ENCODE measurements at places on chromosomes 1 and 21.

DNA sequence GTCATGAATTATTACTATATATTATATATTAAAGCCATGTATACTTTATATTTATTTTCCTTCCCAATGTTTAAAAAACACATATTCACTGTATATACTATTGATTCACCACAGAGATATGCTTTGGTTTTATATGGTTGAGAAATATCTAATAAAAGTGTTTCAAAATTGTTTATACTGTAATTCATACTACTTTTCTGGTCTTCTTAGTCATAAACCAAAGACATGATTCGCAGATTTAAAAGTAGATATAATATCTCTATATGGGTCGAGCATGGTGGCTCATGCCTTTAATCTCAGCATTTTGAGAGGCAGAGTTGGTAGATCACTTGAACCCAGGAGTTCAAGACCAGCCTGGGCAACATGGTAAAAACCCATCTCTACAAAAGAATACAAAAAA is 738.4 kb downstream of the USP25 start:
- no peak for DNase-seq

DNA sequence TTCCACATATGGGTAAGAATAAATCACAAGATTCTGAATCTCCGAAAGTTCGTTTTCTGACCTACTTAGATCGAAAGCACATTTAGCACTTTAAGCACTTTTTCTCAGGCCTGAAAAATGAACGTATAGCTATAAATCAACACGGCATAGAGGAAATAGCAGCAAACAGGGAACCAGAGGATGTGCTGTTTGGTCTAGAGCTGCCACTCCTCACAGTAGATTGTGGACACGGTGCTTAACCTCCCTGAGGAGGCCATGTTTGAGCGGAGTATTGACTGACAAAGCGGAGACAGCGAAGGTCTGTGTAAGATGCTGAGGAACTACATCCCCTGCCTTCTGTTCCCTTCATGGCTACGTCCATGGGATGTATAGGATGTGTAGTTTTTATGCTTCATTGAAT is 452.8 kb upstream of the NCAM2 start:
- DNase-seq, result no peak

GRCh38 chr1:205922314-205922713 is 20.9 kb downstream of the SLC26A9 start:
- DNase-seq, result no peak

- no peak for DNase-seq
Observed at GRCh38 chr1:204110894-204111633, 38.1 kb downstream of the SOX13 start.

- DNase-seq, result no peak
Observed at GRCh38 chr1:156001662-156002171, 19.0 kb downstream of the SSR2 start.

DNA sequence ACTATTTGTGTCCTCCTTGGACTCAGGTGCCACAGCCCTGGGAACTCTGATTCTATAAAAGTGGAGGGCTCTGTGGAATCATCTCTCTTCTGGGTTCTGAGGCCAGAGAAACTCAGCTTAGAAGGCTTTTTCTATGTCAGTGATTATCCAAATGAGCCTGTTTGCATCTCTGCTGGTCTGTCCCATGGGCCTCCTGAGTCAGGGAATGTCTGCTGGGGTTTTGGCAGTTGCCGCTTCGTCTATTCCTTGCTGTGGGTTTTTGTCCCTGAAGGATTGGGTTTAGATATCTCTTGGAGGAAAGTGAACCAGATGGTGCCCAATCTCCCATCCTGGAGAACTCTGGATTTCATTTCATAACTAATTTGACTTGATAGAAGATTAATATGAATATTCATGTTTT is 297.6 kb downstream of the HHAT start:
- no peak for DNase-seq

DNA sequence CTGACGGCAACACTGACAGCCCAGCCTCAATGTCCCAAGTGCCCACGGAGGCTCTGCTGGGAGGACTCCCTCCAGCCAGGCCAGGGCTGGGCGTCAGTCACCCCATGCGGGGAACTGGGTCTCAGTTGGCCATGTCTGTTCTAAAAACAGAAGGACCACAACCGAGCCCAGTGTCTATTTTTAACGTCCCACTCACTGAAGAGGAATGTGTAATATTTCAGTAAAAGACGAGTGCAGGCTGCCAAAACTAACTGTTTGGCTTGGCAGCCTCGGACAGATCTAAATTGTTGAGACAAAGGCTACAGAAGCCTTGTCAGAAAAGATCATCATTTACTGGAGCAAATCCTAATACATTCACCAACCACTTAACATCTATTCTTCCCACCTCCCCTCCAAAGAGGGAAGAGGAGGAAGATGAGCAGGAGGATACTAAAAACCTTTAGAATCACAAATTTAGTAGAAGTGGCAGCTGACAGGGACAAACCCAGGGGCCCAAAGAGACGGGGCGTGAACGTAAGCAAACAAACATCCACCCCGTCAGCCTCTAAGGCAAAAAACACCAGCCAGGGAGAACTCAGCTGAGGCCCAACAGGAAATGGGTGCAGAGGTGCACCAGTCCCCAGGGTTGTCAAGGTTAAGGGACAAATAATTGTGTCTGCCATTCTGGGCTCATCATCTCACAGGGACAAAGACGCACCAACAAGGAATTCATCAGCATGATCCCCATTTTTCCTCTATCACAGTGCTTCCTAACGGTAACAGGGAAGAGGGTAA is 18.7 kb downstream of the C1orf198 start:
- DNase-seq, result no peak

- DNase-seq, result no peak
Observed at GRCh38 chr1:206776229-206776628, 3.9 kb upstream of the IL10 start.

GRCh38 chr1:43783671-43784205 is 76.4 kb downstream of the ST3GAL3 start:
- no peak for DNase-seq

DNA sequence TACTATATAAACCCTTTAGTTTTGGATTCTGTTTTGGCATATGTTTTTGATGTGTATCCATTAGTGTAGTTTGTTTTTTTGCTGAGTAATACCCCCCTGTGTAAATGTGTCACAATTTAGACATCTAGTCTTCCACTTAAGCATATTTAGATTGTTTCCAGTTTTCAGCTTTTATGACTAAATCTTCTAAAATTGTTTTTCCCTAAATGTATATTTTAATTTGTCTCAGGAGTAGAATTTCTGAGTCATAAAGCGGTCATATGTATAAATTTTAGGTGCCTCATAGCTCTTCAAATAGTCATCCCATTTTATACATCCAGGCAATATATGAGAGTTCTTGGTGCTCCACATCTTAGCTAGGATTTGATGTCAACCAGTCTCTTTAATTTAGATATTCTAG is 1348.0 kb downstream of the MRPL39 start:
- DNase-seq, result no peak

GRCh38 chr1:115227346-115228082 is 110.5 kb downstream of the NGF start:
- DNase-seq, result no peak

- no peak for DNase-seq
Observed at GRCh38 chr1:102891868-102892625, 216.3 kb downstream of the COL11A1 start.

- no peak for DNase-seq
Observed at GRCh38 chr1:244672946-244673682, 20.2 kb downstream of the DESI2 start.

GRCh38 chr1:64948905-64949833 is 17.2 kb downstream of the JAK1 start:
- no peak for DNase-seq

- no peak for DNase-seq
Observed at GRCh38 chr1:78607334-78607927, 12.8 kb upstream of the IFI44L start.

- DNase-seq, result no peak
Observed at GRCh38 chr1:33624261-33624990, 152.0 kb downstream of the ZSCAN20 start.

DNA sequence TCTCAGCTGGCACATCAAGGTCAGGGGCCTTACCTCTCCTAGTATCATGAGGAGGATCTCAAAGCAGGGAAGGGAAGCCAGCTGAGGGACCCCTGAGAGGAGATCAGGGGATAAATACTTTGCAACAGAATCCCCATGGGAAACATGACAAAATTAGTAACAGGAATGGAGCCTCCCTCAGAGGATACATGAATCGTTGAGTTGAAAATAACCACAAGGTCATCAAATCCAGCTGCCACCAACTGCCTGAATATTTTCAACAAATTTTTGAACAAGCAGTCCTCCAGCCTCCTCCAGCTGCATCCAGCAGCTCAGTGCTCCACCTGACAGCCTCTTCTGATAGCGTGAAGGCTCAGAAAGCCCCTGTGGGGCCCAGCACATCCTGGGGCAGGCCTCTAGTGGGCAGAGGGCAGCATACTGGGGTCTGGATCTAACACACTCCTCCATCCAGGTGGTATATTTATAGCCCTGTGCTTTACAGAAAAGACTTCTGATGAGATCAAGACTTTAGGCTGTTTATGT is 404.3 kb downstream of the NTNG1 start:
- no peak for DNase-seq

- DNase-seq, result no peak
Observed at GRCh38 chr1:73813716-73814115, 384.3 kb downstream of the LRRIQ3 start.

GRCh38 chr1:96538111-96538641 is 183.4 kb upstream of the PTBP2 start:
- DNase-seq, result no peak

GRCh38 chr1:246029616-246030015 is 477.5 kb downstream of the SMYD3 start:
- DNase-seq, result no peak

GRCh38 chr1:9069326-9070100 is at the start of gene SLC2A5:
TSS of gene SLC2A5 (minus strand) at chr1:9069635. CDS start at chr1:9069536, 99 bp downstream.
- no peak for DNase-seq

Measured in cortex of kidney (tissue), 1 donor.